A549 treated with ZK216348 at 1 μM for 4 hours (cell line): ENCODE measurements at places on chromosomes 4 and X. TPM values are rescaled to one million over a fixed set of nuclear protein-coding genes. Genes with fewer than 3 reads are reported as not detected.

Gene RTL5
- 1.9 to 3.2 TPM (median 2.8 TPM) in 5 replicates for total RNA-seq

Gene MAMLD1
- 6.3 to 7.9 TPM (median 7.0 TPM) in 5 replicates for total RNA-seq

Gene SGMS2
- 13.9 to 29.8 TPM (median 22.6 TPM) in 5 replicates for total RNA-seq

Gene CT45A3
- total RNA-seq: not detected in 5 replicates

Gene CXCL6
- not detected in 5 replicates for total RNA-seq

Gene BEND2
- total RNA-seq: not detected in 5 replicates

Gene FABP2
- total RNA-seq: not detected in 5 replicates
